ENCODE measurements at places on chromosomes 6 and 20.
A peak's percentile ranks its signal among the peaks of the same experiment; 100 is the strongest.

GRCh38 chr6:3287976-3288707, 29.4 kb downstream of the PSMG4 start:
- DNase-seq: no peak

GRCh38 chr6:52517502-52518278, 59.2 kb downstream of the TRAM2 start:
- DNase-seq: peak; percentile 44

GRCh38 chr20:1702855-1703254, 45.3 kb upstream of the SIRPG start:
- peak; percentile 38 for DNase-seq

DNA sequence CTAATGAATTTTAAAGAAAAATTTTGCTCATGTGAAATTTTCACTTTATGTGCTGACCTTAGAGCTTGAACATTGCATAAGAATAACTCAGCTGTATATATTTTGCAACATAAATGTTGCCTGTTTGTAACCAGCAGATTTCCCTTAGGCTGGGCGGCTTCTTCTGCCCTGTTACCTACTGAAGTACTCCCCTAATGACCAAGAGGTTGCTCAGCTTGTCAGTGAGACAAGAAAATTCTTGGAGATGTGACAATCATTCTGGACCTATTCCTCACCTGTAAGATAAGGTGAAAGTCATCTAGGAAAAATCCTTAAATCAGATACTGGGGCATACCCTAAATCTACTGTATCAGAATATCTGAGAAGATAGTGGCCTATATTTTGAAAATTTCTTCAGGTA, 1061.7 kb downstream of the KIF16B start:
- DNase-seq: no peak

- no peak for DNase-seq
These were observed 179.8 kb downstream of the GMPR start for GRCh38 chr6:16418151-16418550.

DNA sequence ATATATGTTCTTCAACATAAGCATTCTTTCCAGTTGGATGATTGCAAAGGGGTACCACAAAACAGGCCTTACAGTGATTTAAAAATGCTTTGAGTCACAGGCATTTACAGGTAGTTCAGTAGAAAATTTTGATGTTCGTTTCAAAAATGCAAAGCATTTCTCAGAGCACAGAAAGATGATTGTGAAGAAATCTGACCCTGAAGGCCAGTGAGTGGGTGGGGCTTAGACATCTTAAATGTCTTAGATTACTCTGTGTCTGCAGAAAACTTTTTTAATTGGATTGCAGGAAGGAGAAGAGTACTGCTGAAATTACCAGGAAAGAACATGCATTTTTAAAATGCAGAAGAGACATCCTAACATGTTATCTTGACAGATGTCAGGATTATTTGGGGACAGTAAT, 268.3 kb downstream of the CDKAL1 start:
- DNase-seq: no peak

GRCh38 chr6:142300758-142301650, 803 bp upstream of the ADGRG6 start:
- no peak for DNase-seq

DNA sequence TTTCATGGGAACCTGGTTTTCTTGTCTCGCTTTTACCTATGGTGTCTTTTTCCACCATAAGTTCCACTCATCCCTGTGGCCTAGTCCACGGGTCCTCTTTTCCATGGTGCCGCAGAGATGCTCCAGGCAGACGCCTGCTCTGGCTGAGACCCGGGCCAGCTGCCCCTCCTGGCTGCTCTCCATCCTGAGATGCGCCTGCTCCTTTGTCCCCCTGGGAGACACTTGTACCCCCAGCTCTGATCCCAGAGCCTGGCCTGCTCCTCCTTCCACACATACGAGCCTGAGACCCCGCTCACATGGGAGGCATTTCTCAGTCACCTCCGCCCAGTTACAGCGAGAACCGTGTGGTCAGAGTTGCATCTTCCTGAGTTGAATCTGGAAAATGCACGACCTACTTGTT, 29.6 kb downstream of the RNASET2 start:
- no peak for DNase-seq

DNA sequence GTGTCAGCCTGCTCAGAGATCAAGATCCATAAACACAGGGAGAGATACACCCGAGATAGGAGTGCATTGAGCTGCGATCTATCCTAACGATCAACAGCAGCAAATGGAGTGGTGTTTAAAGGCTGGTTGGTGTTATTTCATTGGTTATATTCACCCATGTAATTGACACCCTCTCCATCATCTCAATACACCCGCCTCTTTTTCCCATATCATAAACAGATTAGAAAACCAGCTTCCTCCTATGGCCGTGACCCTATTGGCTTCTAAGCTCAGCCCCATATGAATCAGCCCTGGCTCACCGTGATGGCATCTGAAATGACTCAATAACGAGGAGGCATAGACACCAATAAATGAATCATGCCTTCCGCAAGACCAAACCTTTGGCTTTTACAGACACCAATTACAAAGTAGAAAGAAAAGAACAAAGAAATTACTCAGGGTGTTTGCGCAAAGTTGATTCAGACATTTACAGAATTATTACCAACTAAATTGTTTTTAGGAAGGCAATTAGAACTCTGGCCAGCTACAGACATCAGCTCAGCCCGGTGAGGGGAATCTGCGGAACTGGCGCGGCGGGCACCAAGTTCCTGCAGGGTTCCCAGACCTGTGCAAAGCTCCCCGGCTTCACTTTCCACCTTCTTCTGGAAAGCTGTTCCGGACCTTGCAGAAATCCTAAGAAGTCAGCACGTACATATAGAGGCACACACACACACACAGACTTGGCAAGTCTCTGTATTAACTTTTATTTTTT, 11.5 kb downstream of the PMEPA1 start:
- DNase-seq: peak; percentile 85

DNA sequence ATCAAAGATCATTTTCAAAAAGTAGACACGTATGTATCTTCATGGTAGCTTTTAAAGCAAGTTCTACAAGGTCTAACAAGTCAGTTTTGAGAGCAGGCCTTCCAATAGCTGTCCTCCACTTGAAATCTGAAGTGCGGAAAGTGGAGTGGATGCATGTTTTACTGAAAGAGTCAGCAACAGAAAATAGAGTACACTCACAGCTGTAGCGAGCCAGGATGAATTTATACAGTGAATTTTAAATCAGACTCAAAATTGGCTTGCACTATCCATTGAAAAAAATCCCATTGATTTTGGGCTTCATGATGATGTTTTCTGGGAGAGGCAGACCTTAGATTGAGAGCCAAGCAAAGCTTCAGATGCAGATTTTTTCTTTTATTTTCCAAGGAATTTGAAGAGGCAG, 80.6 kb downstream of the GJA10 start:
- no peak for DNase-seq

GRCh38 chr20:5153612-5154542, 27.1 kb downstream of the CDS2 start:
- DNase-seq: no peak

- DNase-seq: no peak
These were observed 40.4 kb upstream of the POPDC3 start for GRCh38 chr6:105220186-105220585.

DNA sequence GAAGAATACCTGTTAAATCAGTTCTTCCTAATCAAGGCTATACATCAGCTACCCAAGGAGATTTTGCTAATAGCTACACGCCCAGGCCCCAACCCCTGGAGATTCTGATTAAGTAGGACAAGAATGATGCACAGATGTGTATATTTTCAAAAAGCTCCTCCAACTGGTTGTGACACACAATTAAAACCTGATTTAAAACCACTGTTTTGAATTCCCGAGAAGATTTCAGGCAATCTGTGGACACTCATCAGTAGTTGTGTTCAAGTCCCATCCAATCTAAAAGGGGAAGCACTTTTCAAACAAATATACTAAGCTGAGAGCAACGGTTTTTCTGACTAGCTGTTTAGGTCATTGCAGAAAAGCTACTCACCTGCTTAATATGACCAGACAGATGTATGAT, 118.9 kb upstream of the NHSL1 start:
- DNase-seq: no peak

- DNase-seq: peak; percentile 64
These were observed 654 bp downstream of the FAM8A1 start for GRCh38 chr6:17600527-17601385.

GRCh38 chr6:69953491-69953890, 87.1 kb downstream of the COL19A1 start:
- no peak for DNase-seq

DNA sequence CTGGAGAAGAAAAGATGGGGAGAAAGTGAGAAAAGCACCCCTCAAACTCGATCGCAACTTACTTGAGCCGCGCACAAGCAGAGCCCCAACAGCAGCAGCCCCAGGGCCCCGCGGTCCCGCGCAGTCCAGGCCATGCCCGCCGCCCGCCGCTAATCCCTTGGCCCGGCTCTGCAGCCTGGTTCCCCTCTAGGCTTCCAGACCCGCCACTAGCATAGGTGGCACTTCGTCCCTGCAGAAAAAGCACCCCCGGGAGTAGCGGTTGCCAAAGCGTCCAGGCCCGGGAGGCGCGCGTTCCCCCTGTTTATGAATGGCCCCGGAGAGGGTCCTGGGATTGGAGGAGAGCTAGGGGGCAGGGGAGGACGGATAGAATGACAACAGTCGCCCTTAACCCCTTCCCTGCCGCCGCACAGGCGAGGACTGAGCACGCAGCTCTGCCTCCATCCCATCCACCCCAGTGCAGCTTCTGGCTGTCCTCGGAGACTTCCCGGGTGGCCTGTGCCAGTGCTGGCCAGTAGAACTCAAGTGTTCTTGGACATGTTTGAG, 19.9 kb downstream of the COL9A1 start:
- DNase-seq: no peak

GRCh38 chr6:5059036-5059896, 25.9 kb upstream of the PPP1R3G start:
- DNase-seq: no peak

GRCh38 chr6:145839653-145840052, 25.1 kb upstream of the FBXO30 start:
- DNase-seq: no peak

GRCh38 chr20:58553841-58554240, 38.6 kb upstream of the APCDD1L start:
- no peak for DNase-seq

DNA sequence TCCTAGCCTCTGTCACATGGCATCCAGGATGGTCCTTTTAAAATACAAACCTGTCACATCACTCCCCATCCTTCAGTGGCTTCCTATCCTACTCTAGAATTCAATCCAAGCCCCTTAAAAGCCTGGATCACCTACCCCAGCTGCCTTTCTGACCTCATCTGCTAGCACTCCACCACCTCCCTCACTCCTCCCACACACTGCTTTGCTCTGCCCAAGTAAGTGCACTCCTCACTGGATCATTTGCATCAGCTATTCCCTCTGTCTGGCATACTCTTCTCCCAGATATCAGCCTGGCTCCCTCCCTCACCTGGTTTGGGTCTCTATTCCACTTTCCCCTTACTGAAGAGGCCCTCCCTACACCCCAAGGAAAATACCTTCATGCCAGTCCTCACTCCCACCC, 10.5 kb downstream of the C6orf136 start:
- DNase-seq: no peak

DNA sequence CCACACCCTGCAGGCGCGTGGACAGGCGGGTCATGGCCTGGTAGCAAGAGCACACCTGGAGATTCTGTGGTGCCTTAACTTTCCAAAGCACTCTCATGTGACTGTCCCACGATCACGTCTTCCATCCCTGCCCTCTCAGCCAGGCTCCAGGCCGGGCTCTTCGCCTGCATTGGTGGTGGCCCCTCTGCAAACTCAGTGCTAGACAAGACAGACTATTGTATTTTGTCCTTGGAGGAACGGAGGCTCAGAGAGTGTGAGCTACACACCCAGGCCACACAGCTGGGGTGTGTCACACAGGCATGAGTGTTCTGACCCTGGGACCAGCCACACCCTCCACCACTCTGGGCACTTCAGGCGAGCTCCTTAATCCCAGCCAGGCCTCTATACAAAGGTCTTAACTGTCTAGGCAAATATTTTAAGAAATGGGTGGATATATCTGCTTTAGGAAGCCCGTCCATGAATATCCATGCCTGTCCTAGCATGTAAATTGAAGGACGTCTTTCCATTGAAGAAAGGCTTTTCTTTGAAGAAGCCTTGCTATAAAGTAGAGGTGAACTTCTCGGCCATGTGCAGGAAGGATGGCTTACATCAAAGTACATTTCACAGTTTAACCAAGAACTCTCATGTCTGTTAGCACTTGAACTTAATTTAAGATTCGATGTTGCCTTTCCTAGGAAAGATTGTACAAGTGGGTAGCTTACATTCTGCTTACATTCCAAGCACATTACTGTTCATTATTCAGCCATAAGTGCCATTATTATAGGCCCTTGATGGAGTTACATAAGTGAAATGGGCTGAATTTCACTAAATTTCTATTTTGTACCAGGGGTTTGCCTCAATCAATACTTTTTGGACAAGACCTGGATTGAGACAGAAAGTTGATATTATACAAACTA, 263.9 kb downstream of the DLL1 start:
- no peak for DNase-seq

GRCh38 chr6:118344014-118344670, 204.0 kb upstream of the PLN start:
- DNase-seq: no peak

DNA sequence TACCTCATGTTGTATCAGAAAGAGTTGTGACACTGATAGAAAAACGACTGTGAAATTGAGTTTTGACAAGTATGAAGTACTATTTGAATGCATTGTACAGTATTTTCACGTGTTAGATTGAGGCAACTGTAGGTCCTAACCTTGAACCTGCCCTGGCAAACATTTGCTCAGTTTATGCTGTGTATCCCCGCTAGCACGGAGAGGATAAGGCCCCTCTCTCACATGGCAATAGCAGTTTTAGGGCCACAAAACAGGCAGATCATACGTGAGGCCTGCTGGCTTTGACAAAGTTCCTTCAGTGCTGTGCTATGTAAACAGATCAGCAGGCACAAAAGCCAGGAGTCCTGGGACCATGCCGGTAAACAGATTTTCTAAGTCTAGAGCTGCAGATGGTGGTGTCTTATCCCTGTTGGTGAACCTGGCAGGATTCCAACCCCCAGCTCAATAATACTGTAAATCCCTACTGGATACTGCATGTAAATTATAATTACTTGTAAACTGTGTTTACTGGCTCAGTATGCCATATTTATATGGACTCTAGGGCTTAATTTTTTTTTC, 23.8 kb upstream of the FAM217A start:
- DNase-seq: no peak
